Natural killer cell (primary cell): ENCODE measurements at places on chromosomes 4 and X. TPM values are rescaled to one million over a fixed set of nuclear protein-coding genes. Genes with fewer than 3 reads are reported as not detected.

Gene FABP2
- total RNA-seq, result not detected

Gene HSD17B10
- 54.3 TPM for total RNA-seq

- H3K4me3 ChIP-seq, result no peak overlapping the region
- no peaks in the 10 kb centered on the region for H3K27me3 ChIP-seq
- no peaks in the 10 kb centered on the region for H3K4me1 ChIP-seq
- DNase-seq, result peak; percentile 72
- H3K27ac ChIP-seq, result no peak overlapping the region
Observed at GRCh38 chr4:87465739-87466366, 43.5 kb downstream of the NUDT9 start.

DNA sequence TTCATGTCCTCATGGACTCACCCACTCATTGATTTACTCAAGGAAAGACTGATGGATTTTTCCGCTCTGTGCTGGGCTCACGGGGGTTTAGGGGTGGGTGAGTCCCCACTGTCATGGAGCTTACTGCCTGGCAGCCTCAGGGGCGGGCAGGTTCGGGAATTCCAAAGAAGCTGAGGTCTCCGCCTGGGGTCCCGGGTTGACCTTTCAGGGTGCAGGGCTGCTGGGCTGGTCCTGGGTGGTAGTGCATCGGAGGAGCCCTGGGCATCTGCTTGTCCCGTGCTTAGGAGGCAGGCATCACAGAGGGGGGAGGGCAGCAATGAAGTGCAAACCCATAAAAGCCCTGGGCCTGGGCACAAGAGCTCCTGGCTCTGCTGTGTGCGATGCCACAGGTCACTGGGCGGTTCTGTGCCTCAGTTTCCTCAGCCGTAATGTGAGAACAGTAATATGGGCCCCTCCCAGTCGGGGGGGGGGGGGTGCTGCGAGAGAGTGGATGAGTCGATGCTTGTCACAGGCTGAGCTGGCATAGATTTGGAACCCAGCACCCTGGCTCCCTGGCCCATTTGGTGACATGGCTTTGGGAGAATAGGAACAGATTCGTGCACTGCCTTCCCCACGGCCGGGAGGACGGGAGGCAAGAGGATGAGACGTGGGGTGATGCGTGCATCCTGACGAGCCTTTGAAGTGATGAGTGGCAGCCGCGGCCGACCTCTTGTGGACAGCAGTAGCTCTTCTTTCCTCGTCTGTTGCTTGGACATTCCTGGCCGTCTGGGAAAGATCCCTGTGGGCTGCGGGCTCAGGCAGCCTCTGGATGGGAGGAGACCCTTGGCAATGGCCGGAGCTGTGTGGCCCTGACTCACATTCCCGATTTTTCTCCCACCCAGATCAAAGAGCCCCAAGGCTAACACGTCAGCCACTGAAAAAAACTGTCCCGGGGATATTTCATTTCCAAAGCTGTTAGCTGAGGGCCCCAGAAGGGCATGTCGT, 42.0 kb downstream of the PSAPL1 start:
- no peaks in the 10 kb centered on the region for H3K36me3 ChIP-seq
- H3K4me3 ChIP-seq, result no peak overlapping the region
- no peak overlapping the region for H3K27ac ChIP-seq
- H3K27me3 ChIP-seq, result peaks cover 3% of the 10 kb centered on the region
- H3K4me1 ChIP-seq, result no peaks in the 10 kb centered on the region
- DNase-seq, result no peak

- DNase-seq, result no peak
- H3K4me1 ChIP-seq, result no peaks in the 10 kb centered on the region
- H3K27me3 ChIP-seq, result no peaks in the 10 kb centered on the region
- H3K4me3 ChIP-seq, result no peak overlapping the region
- H3K36me3 ChIP-seq, result no peaks in the 10 kb centered on the region
Observed at GRCh38 chr4:97317671-97318070, 825.6 kb downstream of the STPG2 start.

DNA sequence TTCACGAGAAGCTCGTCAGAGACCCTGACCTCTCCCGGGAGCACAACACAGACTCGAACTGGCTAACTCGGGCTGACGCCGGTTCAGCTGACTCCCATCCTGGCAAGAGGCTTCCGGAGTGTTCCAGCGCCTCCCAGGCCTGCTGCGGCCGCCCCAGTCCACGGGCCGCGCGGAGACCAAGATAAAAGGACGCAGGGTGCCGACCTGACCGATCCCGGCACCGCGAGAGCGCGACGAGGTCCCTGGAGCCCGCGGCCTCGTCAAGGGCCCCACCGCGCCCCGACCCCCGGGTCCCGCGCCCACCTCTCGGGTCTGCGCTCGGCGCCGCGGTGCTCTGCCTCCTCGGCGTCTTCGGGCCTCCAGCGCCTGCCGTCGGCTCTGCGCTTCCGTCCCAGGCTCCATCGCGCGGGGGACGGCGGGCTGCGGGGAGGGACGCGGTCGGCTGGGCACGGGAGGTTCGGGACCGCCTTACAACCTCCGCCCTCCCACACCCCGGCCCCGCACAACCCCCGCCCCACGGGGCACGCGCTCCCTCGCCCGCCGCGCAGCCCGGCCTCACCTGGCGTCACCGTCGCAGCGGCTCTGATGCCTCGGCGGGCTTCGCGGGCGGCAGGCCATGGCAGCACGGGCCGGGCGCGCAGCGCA, 426 bp downstream of the SLBP start:
- peak; percentile 44 for DNase-seq
- no peaks in the 10 kb centered on the region for H3K27me3 ChIP-seq
- H3K4me1 ChIP-seq, result peaks cover 47% of the 10 kb centered on the region
- peak overlapping the region; percentile 65 for H3K4me3 ChIP-seq
- H3K36me3 ChIP-seq, result peaks cover 2% of the 10 kb centered on the region

GRCh38 chr4:48778431-48779094, 1.5 kb downstream of the FRYL start:
- peaks cover 17% of the 10 kb centered on the region for H3K4me1 ChIP-seq
- peak overlapping the region; percentile 99 for H3K4me3 ChIP-seq
- peak; percentile 15 for DNase-seq
- H3K36me3 ChIP-seq, result no peaks in the 10 kb centered on the region
- H3K27ac ChIP-seq, result peak overlapping the region; percentile 71
- H3K27me3 ChIP-seq, result no peaks in the 10 kb centered on the region

Gene CSAG2
- total RNA-seq, result not detected

Gene CYSLTR1
- 13.8 TPM for total RNA-seq

- H3K36me3 ChIP-seq, result no peaks in the 10 kb centered on the region
- peak overlapping the region; percentile 57 for H3K27ac ChIP-seq
- H3K4me3 ChIP-seq, result peak overlapping the region; percentile 51
- H3K27me3 ChIP-seq, result no peaks in the 10 kb centered on the region
- peaks cover 24% of the 10 kb centered on the region for H3K4me1 ChIP-seq
Observed at GRCh38 chrX:17736478-17736855, 826 bp upstream of the SCML1 start.

GRCh38 chrX:1292575-1293290, 24.1 kb downstream of the CSF2RA start:
- DNase-seq, result no peak
- no peak overlapping the region for H3K4me3 ChIP-seq
- no peaks in the 10 kb centered on the region for H3K27me3 ChIP-seq
- H3K4me1 ChIP-seq, result peaks cover 7% of the 10 kb centered on the region

GRCh38 chr4:2489841-2490552, 21.1 kb downstream of the RNF4 start:
- H3K36me3 ChIP-seq, result peaks cover 39% of the 10 kb centered on the region
- DNase-seq, result no peak
- peaks cover 43% of the 10 kb centered on the region for H3K4me1 ChIP-seq
- no peak overlapping the region for H3K4me3 ChIP-seq
- H3K27ac ChIP-seq, result no peak overlapping the region

DNA sequence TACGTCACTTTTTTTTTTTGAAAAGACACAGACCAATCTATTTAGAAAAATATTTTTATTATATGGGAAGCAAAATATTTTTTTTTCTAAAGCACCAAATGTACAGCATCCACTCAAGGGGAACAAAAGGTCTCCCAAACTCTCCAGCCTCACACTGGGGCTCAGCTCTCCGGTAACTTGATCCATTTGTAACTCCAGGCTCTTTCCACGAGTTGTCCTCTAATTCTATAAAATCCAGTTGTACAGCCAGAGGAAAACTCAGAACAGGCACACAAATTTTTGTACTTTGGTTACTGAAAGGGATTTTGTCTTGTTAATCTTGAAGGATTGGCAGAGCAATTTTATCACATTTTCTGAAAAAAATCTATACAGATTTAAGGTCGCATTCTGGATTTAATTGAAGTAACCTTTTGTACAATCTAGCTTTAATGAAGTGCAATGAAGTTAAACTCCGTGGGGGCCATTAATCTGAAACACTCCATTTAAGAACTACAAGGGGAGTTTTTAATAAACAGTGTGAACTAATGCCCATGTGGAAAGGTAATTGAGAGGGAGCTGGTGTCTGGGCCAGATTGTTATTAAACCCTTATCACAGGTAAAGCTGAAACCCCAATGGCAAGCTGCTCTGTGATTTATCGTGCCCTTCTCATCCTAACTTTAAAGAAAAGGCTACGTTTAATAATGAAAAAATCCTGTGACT, 161.2 kb upstream of the FRG1 start:
- H3K27ac ChIP-seq, result no peak overlapping the region
- H3K4me1 ChIP-seq, result no peaks in the 10 kb centered on the region
- no peak for DNase-seq
- no peaks in the 10 kb centered on the region for H3K27me3 ChIP-seq
- H3K4me3 ChIP-seq, result no peak overlapping the region

DNA sequence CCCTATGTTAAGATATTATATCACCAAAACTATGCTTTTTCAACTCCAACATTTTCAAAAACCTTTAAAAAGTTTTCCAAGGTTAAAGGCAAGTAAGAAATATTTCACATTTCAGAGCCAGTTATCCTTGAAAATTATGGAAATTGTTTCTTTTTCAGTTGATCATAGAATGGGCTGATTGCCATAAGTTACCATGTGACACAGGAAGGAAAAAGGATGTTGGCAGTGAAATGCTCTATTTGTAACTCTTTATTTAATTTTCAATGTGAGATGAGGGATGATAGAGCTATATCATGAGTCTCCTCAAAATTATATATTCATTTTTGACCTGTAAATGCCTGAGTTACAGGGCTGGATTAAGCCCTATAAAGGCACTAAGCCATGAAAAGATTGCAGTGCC, 93.0 kb upstream of the PLS3 start:
- no peak overlapping the region for H3K27ac ChIP-seq
- no peak for DNase-seq
- no peak overlapping the region for H3K4me3 ChIP-seq

DNA sequence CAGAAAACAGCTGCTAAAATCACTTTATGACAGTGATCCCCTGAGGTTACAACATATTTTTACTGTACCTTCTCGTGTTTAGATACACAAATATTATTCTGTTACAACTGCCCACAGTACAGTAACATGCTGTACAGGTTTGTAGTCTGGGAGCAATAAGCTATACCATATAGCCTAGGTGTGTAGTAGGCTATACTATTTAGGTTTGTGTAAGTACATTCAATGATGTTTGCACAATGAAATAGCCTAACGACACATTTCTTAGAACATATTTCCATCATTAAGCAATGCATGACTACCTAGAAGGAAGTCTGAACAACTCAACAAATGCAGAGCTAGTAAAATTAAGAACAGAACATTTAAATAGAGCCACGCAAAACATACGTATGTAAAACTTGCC, 112.7 kb downstream of the ZAR1 start:
- H3K27ac ChIP-seq, result no peak overlapping the region
- DNase-seq, result no peak
- peaks cover 22% of the 10 kb centered on the region for H3K36me3 ChIP-seq
- H3K27me3 ChIP-seq, result no peaks in the 10 kb centered on the region
- H3K4me1 ChIP-seq, result no peaks in the 10 kb centered on the region

DNA sequence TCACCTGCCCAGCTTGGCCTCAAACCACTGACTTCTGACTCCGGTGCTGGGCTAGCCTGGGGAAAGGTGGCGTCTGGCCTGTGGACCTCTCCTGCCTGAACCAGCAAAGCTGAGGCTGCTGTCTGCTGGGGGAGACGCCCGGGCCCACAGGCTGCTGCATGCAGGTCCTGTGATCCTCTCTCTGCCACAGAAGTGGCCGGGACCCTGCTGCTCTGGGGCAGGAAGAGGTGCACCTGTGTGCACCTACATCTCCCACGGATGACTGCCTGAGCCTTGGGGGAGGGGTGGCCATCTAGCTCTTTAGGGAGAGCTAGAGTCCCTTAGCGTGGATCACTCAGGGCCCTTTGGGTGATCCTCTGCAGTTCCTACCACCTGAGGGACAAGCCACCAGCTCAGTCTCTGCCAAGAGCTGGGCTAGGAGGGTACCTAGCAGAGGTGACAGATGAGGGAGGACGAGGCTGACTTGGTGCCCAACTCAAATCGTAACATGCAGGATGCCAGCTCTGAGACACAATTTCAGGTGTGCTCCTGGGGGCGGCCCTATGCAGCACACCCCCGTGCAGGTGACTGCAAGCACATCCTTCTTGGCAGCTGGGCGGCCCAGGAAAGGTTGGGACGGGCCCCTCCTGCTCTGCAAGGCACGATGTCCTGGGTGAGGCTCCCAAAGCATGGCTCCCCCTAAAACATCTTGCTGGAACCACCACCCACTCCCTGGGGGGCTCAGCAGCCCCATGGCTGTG, 22.5 kb downstream of the LETM1 start:
- peaks cover 55% of the 10 kb centered on the region for H3K36me3 ChIP-seq
- no peak overlapping the region for H3K4me3 ChIP-seq
- DNase-seq, result no peak
- no peaks in the 10 kb centered on the region for H3K27me3 ChIP-seq
- peaks cover 12% of the 10 kb centered on the region for H3K4me1 ChIP-seq

DNA sequence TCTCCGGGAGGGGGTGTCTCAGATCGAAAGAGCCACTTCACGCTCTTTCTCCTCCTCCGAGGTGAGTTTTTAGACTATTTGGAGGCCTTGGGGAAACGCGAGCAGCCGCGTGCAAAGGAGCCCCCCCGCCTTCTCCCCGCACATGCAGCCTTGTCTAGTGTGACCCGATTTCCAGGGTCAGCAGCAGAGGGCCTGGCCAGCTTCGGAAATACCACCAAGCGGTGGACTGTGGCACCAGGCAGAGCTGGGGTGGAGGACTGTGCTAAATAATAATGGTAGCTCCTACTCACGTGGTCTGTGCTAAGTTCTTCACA, 79.3 kb upstream of the BCOR start:
- H3K4me3 ChIP-seq, result peak overlapping the region; percentile 35
- peaks cover 44% of the 10 kb centered on the region for H3K4me1 ChIP-seq
- no peaks in the 10 kb centered on the region for H3K27me3 ChIP-seq
- H3K27ac ChIP-seq, result peak overlapping the region; percentile 99

- no peak overlapping the region for H3K27ac ChIP-seq
- H3K36me3 ChIP-seq, result no peaks in the 10 kb centered on the region
- DNase-seq, result peak; percentile 19
- H3K4me3 ChIP-seq, result no peak overlapping the region
- peaks cover 4% of the 10 kb centered on the region for H3K27me3 ChIP-seq
Observed at GRCh38 chrX:21658746-21659145, 616 bp upstream of the KLHL34 start.

- no peak for DNase-seq
- H3K36me3 ChIP-seq, result no peaks in the 10 kb centered on the region
- H3K4me1 ChIP-seq, result no peaks in the 10 kb centered on the region
- no peak overlapping the region for H3K4me3 ChIP-seq
Observed at GRCh38 chrX:104935581-104935980, 284.9 kb downstream of the TEX13A start.
